ENCODE measurements at places on chromosomes 4 and X. TPM values are rescaled to one million over a fixed set of nuclear protein-coding genes. Genes with fewer than 3 reads are reported as not detected.

Gene ITM2A
- 67.0 TPM for total RNA-seq

Gene TIGD4
- total RNA-seq = 0.38 TPM

Gene TMEM47
- total RNA-seq = 139 TPM

Gene DIPK2B
- 27.6 TPM for total RNA-seq

Gene RXFP1
- 9.3 TPM for total RNA-seq

Gene ARR3
- not detected for total RNA-seq

Gene LANCL3
- total RNA-seq = 0.14 TPM

Gene RPL36A
- 225 TPM for total RNA-seq

Gene ETDB
- not detected for total RNA-seq

Gene F11
- total RNA-seq = not detected

Gene SLC49A3
- total RNA-seq = 9.3 TPM

Gene MND1
- 0.90 TPM for total RNA-seq

Gene VCX3A
- not detected for total RNA-seq

Gene PCDH7
- 124 TPM for total RNA-seq

Gene G6PD
- 55.4 TPM for total RNA-seq

Gene EVC
- total RNA-seq = 31.7 TPM

Gene SH3TC1
- total RNA-seq = 36.6 TPM

Gene SUPT20HL1
- 0.69 TPM for total RNA-seq

Gene ATP6AP2
- total RNA-seq = 127 TPM

Gene ADGRG4
- total RNA-seq = 0.71 TPM

Gene GLUD2
- 1.7 TPM for total RNA-seq

Gene RENBP
- 11.4 TPM for total RNA-seq

Gene PITX2
- total RNA-seq = 0.19 TPM

Gene CFI
- 21.1 TPM for total RNA-seq

Gene STOX2
- total RNA-seq = 6.9 TPM

Gene IL9R
- total RNA-seq = not detected

Gene VCX2
- total RNA-seq = not detected

Gene VAMP7
- total RNA-seq = 36.7 TPM

Gene GUCY1A1
- 88.1 TPM for total RNA-seq

Gene NLRP2B
- total RNA-seq = not detected

Gene TEX13B
- not detected for total RNA-seq

Gene ASB9
- total RNA-seq = 1.4 TPM

Gene MAGEA2B
- not detected for total RNA-seq

Gene ZNF81
- total RNA-seq = 11.2 TPM

All from posterior vena cava (tissue), 2 donors.